ENCODE measurements at places on chromosomes 2 and 18. TPM values are rescaled to one million over a fixed set of nuclear protein-coding genes. Genes with fewer than 3 reads are reported as not detected.

ECEL1 gene
- total RNA-seq = not detected

- no peak for DNase-seq
These were observed 127.9 kb upstream of the DOCK10 start for GRCh38 chr2:225170162-225170561.

DNA sequence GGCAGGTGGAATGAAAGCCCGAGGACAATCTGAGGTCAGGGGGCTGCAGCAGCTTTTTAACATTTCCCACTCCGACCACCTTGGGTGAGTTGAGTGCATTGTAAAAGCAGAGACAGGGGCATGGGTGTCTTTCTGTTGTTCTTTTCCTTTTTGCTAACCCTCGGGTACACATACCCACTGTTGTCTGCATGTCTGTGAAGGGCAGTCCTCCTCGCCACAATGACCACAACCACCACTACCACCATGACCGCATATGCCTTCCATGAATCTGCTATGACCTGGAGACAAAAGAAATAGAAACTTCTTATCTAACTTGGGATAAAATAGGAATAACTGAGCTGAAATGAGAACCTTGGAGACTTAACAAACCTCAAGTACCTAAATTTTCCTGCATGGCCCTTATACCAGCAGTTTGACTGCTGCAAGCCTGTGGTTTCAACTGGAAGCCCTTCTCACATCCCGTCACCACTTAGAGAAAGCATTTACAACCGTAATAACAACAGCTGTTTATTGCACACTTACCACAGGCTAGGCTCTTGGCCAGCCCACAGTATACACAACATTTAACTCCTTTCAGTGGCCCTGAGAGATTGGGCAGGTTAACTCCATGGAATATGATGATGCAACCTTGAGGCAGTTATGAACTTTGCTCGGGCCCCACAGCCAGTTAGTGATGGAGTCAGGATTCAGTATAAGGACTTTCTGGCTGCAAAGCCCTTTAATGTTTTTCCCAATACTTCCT is 80.3 kb downstream of the GYPC start:
- DNase-seq = peak; percentile 8

ATOH8 gene
- 17.7 TPM for total RNA-seq

DNA sequence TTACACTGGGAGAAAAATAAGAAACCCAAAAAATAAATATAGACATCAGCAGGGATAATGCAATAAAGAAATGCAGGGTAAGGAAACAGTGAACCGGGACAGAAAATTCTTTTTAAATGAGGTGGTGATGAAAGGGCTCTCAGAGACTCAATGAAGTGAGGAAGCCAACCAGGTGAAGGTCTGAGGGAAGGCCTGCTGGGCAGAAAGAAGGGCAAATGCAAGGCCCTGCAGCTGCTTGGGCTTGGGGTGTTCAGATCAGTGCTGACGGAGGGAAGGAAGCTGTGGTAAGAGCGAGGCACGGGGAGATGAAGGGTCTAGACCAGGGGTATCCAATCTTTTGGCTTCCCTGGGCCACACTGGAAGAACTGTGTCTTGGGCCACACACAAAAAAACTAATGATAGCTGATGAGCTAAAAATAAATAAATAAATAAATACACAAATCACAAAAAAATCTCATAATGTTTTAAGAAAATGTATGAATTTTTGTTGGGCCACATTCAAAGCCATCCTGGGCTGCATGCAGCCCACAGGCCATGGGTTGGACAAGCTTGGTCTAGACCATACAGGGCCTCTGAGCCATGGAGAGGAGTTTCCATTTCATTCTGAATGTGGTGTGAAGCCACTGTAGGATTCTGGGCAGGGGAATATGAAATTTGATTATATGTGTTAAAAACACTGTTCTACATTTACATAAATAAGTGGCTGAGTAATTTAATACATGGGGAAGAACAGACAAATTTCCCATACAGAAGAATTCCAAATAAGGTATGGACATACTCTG is 96.3 kb upstream of the DNMT3A start:
- DNase-seq = no peak

- DNase-seq = peak; percentile 73
These were observed 143.0 kb downstream of the TSN start for GRCh38 chr2:121898483-121898882.
